Stimulated activated CD8-positive, alpha-beta memory T cell treated with anti-CD3 and anti-CD28 coated beads, Interleukin-2, amount 100 ng/mL, for 1 hour (primary cell): ENCODE measurements at places on chromosomes 16 and 17.

DNA sequence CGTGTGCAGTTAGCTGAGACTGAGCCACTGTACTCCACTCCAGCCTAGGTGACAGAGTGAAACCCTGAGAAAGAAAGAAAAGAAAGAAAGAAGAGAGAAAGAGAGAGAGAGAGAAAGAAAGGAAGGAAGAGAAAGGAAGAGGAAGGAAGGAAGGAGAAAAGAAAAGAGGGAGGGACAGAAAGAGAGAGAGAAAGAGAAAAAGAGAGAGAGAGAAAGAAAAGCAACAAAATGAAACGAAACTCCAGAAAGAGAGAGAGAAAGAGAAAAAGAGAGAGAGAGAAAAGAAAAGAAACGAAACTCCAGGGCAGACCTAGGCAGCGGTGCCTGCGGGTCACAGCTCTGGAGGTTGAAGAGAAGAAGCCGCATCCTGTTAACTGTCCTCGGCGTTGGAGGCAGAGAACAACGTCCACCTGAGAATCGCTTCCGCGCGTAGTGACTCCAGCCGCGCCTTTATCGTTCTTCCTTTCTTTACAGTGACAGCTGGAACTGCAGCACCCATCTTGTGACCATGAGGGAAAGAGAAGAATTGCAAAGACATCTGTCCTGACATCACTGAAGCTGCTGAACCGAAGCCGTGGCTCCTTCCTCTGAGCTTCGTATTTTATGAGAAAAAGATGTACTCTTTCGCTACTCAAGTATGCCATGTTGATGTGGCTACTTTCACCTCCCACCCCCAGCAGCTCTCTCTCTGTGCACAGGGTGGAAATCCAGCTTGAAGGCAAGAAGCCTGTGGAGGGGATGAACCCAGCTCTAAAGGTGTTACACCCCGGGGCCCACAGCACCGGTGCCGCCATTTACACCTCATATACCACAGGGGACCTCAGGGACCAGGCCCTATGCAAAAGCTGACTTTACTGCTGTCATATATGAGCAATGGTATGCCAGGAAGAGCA is 56.9 kb upstream of the DOC2B start:
- DNase-seq, result no peak

- no peak for DNase-seq
These were observed 13.3 kb downstream of the JUP start for GRCh38 chr17:41773190-41773588.

DNA sequence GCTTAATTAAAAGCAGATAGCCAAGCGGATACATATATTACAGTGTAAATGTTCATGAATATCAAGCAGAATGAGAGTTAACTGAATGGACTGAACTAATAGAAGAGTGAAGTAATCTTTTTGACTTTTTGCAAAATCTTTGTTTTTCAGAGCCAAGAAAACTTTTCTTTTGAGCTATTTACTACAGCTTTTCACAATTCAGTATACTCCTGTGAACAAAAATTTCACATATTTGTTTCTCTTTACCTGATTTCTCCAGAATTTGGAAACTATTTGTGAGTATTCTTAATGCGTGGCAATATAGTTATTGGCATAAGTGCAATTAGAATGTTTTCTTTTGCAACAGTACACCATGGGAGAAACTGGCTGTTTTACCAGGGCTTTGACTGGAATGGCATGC is 9.1 kb upstream of the DUXB start:
- no peak for DNase-seq

DNA sequence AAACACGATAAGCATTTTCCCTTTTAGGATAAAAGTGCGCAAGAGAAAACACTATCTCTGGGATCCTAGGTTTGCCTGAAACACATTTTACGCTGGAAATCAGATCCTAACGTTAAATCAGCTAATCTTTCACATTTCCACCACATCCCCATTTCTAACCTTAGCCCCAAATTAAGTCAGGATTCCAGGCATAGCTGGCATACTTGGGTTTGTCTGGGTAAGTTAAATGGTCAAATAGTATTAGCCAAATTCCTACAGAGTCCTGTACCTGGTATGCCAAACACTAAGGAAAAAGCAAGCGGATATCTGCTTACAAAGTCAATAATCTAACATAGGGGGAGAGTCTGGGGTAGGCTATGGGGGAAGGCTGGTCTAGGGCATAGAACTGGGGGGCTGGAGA is 557.4 kb upstream of the ZFHX3 start:
- DNase-seq, result no peak

DNA sequence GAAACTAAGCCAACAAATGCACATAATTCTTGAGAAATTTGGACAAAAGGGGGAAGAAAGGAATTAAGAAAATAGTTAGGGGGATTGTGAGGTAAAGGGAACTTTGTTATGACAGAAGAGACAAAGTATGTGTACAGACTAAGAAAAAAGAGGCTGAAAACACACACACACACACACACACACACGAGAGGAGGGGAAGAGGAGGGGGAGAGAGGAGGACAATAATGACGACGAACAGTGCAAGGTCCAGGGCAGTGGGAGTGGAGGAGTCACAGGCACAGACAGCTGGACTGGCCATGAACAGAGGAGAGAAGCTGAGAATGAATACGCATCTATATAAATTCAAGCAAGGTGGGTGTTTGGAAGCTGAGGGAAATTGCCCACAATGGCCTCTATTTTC is 44.6 kb downstream of the MARVELD3 start:
- no peak for DNase-seq

DNA sequence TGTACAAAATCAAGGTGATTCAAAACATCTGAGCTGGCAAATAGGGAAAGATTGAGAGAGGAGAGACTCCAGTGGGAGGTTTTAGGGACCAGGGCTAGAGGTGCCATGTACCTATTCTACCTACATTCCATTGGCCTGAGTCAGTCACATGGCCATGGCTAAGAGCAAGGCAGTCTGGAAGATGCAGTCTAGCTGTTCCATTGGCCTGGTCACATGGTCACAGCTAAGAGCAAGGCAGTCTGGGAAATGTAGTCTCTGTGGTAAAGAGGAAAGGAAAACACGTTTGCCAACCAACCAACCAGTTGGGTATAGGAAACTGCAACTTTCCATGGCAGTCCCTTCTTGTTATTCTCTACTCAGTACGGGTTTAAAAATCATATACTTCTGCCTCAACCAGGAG is 369.1 kb downstream of the XYLT1 start:
- no peak for DNase-seq

- no peak for DNase-seq
These were observed 20.5 kb upstream of the PABPN1L start for GRCh38 chr16:88886845-88887521.

GRCh38 chr17:29444589-29444988 is 54.4 kb downstream of the TAOK1 start:
- DNase-seq, result no peak

DNA sequence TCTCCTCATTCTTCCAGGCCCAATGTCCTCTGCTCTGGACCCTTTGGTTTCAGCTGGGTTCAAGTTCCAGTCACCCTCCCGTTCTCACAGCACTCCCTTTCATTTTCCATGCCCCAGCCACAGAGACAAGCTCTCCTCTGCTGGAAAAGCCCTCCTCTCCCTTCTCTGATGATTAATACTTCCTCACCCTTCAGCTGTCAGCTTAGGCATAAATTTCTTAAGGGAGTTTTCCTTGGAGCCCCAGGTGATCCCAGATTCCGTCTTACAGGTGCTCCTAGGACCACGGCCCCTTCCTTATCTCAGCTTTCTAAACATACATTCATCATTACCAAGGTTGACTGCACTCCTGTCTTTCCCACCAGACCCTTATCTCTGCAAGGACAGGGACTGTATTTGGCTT is 10.4 kb downstream of the CHAD start:
- no peak for DNase-seq

- DNase-seq, result no peak
These were observed 96.1 kb downstream of the ZNF778 start for GRCh38 chr16:89313583-89313982.

- DNase-seq, result no peak
These were observed 25.2 kb upstream of the HEATR6 start for GRCh38 chr17:60103957-60104356.

- DNase-seq, result no peak
These were observed 12.6 kb downstream of the HID1 start for GRCh38 chr17:74959826-74960515.

DNA sequence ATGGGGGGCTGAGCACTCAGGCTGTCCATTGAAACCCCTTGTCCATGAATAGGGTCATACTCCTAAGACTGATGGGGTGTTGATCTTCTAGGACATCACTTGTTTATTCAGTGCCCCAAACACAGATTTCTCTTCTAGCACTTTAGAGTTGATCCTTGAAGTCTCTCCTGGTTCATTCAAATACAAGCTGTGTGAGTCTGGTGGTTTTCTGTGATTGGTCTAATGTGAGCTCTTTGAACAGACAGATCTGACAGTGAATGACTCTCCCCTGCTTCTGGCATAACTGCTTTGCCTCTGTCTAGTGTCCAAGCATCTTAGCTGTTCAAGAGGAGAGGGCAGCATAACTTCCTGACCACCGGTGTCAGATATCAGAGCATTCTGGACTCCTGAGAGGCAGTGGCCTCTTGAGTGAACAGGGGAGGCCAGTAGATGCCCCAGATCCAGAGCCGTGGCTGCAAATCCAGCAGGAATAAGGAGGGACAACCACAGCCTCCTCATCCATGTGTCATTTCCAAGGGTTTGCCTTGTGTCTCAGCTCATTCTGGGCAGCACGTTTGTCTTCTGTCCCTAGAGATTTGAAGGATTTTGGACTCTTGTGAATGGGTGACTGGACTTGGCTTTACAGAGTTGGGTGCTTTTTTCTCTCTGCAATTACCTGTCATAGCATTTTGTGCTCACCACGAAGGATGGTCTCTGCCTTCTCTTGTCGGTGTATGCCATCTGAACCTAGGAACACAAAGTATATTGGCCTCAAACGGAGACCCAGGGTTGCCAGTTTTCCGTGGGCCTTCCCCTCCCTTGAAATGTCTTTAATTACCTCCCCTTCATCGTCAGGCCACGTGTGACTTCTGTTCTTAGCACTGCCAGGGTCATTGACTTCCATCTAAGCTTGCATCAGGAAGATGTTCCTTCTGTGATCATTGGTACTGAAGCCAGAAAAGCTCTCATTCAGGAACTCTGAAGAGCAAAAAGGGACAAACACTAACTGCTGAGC is 13.9 kb upstream of the CLEC18C start:
- no peak for DNase-seq

DNA sequence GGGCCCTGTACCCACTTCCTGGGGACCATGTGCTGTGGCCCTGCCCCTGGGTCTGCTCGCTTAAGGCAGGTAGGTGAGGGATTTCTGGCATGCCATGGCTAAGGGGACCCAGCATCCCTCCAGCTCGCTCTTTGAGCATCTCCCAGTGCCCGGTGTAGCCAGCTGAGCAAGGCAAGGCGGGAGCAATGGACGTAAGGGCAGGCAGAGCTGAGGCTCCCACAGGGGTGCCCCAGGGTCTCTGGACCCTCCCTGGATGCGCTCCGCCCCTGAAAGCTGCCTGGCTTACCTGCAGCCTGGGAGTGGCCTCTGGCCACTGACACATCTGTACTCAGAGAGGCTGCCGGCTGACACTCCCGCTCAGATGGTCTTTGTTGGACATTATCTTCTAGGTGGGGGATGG is 189.9 kb downstream of the IRF8 start:
- no peak for DNase-seq

DNA sequence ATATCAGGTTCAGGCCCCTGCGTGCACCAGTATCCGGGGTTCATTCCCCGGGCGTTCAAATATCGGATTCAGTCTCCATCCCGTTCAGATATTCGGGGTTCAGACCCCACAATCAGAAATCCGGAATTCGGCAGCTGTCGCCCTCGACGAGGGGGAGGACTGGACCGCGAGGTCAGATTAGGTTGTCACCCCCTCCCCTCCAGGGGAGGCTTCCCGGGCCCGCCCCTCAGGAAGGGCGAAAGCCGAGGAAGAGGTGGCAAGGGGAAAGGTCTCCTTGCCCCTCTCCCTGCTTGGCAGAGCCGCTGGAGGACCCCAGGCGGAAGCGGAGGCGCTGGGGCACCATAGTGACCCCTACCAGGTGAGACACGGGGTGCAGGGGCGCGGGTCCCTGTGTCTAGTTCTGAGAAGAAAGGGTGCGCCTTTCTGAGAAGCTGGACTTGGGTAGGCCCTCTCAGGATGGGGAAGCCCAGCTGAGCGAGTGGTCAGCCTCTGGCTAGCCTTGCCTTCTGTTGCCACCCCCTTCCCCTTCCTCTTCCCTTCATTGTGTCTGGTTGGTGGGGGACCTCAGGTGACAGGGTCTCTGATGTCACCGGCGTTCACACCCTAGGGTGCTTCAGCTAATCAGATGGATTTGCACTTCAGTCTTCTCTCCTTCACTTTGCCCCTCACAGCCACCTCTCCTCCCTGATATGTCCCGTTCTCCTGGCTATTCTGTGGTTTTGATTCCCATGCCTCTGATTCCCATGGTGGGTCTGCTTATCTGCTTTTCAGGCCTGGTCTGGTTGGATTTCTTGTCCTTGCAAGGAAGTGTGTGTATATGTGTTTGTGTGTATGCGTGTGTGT is 844 bp downstream of the TAOK2 start:
- no peak for DNase-seq

- DNase-seq, result no peak
These were observed 902 bp downstream of the DLX4 start for GRCh38 chr17:49969795-49970389.

- DNase-seq, result no peak
These were observed 1056.3 kb upstream of the EEF2KMT start for GRCh38 chr16:6153901-6154300.

- no peak for DNase-seq
These were observed 1.9 kb downstream of the SLC39A11 start for GRCh38 chr17:73090396-73091202.

- DNase-seq, result peak; percentile 45
These were observed 18.5 kb upstream of the ALDH3A1 start for GRCh38 chr17:19766421-19767270.
